ENCODE measurements at places on chromosomes 2 and 18.
A peak's percentile ranks its signal among the peaks of the same experiment; 100 is the strongest.

DNA sequence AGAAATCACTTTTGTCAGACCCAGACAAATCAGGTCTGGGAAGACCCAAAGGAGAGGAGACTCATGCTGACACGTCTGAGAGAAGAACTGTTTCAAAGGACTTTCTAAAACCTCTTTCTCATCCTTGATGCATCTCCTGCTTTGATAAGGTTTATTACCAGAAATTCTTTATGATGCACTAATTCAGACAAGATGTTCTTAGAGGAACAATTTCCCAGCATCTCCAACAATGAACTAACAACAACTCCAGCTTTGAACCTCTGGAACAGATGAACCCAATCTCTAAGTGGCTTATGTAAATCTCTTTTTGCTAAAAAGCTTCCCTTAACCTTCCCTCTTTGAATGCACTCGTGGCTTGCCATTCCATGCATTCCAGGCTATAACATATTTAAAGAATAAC lies 15.9 kb upstream of the SERPINB11 start:
- DNase-seq, result no peak

- DNase-seq, result no peak
Observed at GRCh38 chr18:59072727-59073421, 66.8 kb upstream of the SEC11C start.

GRCh38 chr2:218744615-218745014 lies 34.0 kb downstream of the TTLL4 start:
- DNase-seq, result no peak

GRCh38 chr2:226487573-226487972 lies 312.0 kb downstream of the IRS1 start:
- no peak for DNase-seq

- no peak for DNase-seq
Observed at GRCh38 chr2:70312560-70312959, 10.7 kb upstream of the FAM136A start.

- DNase-seq, result no peak
Observed at GRCh38 chr18:75205514-75206132, 3.3 kb downstream of the PTGR3 start.

DNA sequence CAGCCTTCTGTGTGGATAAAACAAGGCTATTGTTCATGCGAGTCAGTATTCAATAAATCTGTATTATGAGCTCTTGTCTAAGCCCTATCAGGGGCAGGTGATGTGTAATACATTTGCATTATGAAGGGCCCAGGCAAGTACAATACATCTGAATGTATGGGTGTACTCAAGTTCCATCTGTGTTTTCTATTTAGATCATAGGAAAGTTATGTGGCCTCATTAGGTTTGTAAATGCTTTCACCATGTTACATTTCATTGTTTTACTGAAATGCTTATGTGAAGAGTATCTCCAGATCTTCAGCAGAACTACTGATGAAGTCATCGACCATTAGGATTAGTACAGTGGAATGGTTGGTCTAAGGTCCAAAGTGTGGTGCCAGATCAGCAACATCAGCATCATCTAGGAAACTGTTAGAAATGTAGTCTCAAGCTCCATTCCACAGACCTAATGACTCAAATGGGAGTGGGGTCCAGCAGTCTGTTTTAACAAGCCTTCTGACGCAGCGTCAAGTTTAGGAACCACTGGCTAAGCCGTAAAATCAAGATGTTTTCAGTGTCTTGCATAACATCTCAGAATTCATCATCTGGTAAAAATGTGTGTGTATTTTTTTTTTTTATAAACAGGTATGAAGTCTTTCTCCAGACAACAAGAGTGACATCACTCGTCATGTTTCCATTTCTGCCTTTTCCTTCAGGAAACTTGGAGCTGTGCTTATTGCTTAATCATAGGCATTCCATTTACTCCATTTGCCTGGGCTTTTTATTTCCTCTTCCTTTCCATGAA lies 80.5 kb downstream of the LYPD6 start:
- no peak for DNase-seq

DNA sequence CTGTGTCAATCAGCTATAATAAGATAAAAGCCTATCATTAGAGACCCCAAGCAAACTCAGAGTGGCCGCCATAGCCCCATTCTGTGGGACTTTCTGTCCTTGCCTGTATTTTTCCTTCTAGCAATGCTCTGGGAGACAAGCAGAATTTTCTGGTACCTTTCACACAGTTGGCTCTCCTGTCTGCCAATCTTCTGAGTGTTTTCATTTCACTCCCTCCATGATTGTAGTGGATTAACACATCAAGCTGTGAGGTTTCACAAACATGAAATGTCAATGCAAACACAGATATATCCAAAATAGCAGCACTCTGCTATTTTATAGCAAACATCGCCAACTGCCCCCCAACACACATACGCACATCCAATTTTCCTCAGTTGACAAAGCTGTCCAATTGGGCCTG lies 64.9 kb downstream of the C1D start:
- no peak for DNase-seq

DNA sequence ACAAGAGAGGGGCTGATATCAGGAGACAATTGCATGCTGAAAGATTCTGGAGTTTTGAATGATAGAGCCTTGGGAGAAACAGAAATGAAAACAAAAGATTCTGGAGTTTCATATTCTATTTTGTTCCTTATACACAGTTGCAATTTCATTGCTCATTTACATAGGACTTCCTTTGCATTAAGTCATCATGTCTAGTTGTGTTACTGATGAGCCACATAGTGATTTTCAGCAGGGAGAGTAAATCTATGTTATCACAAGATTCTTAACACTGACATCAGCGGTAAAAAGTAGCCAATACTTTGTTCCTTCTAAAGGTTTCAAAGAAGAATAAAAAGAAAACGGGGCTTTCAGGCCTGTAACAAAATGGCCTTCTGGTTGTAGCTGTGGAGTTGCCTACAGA lies 7.1 kb downstream of the ADAM17 start:
- no peak for DNase-seq

DNA sequence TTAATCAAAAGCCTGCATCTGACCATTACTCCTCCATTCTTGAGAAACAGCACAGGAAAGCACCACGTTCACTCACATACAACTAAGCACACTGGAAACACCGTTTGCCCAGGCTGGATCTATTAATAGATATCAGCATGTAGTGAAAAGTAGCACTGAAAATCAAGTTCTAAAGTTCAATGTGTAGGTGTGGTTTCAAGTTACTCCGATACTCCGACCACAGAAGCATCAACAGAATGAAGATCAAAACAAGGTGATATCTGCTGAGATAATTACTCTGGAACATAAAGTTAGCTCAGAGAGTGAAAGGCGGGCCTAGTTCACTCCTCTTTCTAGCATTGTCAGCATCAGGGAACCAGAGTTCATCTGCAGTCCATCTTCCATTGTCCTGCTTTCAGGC lies 1367.4 kb upstream of the ACVR2A start:
- no peak for DNase-seq

DNA sequence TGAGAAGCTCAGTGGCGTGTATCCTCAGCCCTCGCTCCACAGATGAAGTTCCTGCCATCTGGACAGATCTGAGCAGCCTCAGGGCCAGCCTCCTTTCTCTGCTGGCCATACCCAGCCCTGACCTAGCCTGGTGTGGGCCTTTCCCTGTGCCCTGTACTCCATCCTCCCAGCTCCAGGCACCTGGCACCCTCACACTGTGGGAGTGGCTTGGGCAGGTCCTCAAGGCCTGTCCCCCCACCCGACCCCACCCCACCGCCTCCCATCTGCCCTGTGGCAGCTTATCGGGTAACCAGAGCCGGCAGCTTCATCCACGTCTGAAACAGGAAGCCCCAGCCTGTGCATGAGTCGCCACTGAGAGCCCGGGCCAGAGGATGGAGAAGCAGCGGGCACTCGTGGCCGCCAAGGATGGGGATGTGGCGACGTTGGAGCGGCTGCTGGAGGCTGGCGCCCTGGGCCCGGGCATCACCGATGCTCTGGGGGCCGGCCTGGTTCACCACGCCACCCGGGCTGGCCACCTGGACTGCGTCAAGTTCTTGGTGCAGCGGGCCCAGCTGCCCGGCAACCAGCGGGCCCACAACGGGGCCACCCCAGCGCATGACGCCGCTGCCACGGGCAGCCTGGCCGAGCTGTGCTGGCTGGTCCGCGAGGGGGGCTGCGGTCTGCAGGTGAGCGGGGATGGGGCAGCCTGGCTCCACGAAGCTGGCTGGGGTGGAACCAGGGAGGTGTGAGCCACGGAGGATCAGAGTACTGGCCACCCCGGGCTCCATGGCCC lies at the start of gene ESPNL:
Gene ESPNL, plus strand, starts transcription at position 292 of the 772 bp plus-strand sequence. Its CDS starts 80 bp downstream, at position 372.
- DNase-seq, result no peak

GRCh38 chr18:48533340-48534070 lies 5.3 kb upstream of the CTIF start:
- no peak for DNase-seq

GRCh38 chr2:239259603-239260298 lies 141.1 kb downstream of the HDAC4 start:
- no peak for DNase-seq

DNA sequence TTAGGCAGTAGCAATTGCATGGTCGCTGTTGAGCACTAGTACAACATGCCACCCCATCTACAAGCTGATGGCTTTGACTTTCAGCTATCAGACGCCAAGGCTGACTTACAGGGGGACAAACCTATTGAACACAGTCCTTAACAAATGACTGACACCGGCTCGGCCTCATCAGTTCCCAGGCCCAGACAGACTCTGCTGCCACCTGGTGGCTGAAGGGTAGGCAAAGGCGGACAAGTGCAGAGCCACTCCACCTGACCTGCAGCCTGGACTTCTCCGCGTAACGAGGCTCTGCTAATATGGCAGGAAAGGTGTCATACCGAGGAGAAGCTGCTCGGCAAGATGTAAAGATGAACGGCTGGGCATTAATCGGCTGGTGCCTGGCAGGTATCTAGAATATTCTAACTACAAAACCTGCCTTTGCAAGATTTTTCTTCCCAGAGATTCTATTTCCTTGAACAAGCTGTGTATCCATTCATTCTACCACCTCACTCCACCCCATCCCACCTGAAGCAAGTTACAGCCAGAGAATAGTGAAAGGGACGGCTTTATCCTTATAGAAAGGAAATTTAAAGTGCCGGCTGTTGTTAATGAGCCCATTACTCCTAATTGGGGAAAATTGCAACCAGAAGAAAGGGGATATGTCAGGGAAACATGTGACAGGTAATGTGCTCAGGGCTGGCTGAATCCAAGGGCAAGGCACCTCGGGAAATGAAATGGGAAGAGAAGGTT lies 67.4 kb downstream of the STEAP3 start:
- DNase-seq, result peak; percentile 63

- DNase-seq, result peak; percentile 36
Observed at GRCh38 chr2:163626639-163627109, 109.1 kb downstream of the FIGN start.

Measured in fibroblast of pulmonary artery (primary cell).